Activated naive CD4-positive, alpha-beta T cell treated with anti-CD3 and anti-CD28 coated beads, Interleukin-2, amount 50 U/mL, for 72 hours (primary cell): ENCODE measurements at places on chromosomes 5 and 9.

- DNase-seq, result no peak
These were observed 160.4 kb downstream of the SIL1 start for GRCh38 chr5:139037732-139038131.

GRCh38 chr5:133425222-133425621 lies 187.1 kb downstream of the FSTL4 start:
- DNase-seq, result no peak

- no peak for DNase-seq
These were observed 98.2 kb upstream of the ALDH1A1 start for GRCh38 chr9:73050887-73051550.

DNA sequence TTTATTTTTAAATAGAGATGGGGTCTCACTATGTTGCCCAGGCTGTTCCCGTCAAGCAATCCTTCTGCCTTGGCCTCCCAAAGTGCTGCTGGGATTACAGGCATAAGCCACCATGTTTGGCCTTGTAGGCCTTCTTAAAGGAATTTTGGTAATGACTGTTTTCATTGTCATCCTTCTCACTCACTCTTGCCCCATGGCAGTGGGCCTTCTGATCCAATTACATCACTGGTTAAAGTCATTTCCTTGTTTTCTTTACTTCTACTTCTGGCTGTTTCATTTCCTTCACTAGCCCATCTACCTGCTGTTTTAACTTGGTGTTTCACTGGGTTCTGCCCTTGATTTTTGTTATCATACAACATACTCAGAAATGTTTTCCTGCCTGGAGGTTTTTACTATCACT lies 20.1 kb upstream of the NIM1K start:
- no peak for DNase-seq

GRCh38 chr9:129398961-129399633 lies 221.0 kb upstream of the IER5L start:
- no peak for DNase-seq

GRCh38 chr5:6900247-6901227 lies 187.3 kb downstream of the TENT4A start:
- DNase-seq, result no peak

GRCh38 chr9:109455861-109456260 lies 42.2 kb downstream of the PTPN3 start:
- no peak for DNase-seq

- no peak for DNase-seq
These were observed 622.1 kb downstream of the TLR4 start for GRCh38 chr9:118326326-118326725.

GRCh38 chr9:134066913-134067851 lies 644 bp downstream of the BRD3 start:
- DNase-seq, result peak; percentile 57

GRCh38 chr9:105232207-105232606 lies 12.2 kb upstream of the SLC44A1 start:
- DNase-seq, result no peak

GRCh38 chr9:76624391-76625048 lies 139.7 kb upstream of the PCA3 start:
- DNase-seq, result no peak
